Stimulated activated CD8-positive, alpha-beta memory T cell treated with anti-CD3 and anti-CD28 coated beads, Interleukin-4, amount 100 ng/mL, for 1 hour (primary cell): ENCODE measurements at places on chromosomes 5 and 9.

DNA sequence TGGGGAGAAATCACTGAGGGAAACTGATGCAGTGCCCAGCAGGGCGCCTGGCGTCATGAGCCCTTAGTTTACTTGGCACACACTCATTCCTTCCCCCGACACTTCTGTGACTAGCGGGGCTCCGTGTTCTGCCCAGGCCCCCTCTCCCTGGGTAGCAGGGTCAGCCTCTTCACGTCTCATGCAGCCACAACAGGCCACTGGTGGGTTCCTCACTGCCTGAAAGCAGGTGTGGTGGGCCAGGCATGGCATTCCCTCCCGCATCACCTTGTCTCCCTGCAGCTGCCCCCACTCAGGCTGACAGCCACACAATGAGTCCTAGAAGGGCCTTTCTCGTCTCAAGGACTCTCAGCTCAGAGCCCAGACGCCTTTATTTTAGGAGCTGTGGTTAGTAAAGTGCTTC, 51.1 kb upstream of the CPLX2 start:
- DNase-seq = no peak

GRCh38 chr5:160399402-160400353, at the start of gene FAM200C:
TSS of gene FAM200C (minus strand) at chr5:160400054. CDS start at chr5:160395490, 4,564 bp downstream.
- peak; percentile 30 for DNase-seq

DNA sequence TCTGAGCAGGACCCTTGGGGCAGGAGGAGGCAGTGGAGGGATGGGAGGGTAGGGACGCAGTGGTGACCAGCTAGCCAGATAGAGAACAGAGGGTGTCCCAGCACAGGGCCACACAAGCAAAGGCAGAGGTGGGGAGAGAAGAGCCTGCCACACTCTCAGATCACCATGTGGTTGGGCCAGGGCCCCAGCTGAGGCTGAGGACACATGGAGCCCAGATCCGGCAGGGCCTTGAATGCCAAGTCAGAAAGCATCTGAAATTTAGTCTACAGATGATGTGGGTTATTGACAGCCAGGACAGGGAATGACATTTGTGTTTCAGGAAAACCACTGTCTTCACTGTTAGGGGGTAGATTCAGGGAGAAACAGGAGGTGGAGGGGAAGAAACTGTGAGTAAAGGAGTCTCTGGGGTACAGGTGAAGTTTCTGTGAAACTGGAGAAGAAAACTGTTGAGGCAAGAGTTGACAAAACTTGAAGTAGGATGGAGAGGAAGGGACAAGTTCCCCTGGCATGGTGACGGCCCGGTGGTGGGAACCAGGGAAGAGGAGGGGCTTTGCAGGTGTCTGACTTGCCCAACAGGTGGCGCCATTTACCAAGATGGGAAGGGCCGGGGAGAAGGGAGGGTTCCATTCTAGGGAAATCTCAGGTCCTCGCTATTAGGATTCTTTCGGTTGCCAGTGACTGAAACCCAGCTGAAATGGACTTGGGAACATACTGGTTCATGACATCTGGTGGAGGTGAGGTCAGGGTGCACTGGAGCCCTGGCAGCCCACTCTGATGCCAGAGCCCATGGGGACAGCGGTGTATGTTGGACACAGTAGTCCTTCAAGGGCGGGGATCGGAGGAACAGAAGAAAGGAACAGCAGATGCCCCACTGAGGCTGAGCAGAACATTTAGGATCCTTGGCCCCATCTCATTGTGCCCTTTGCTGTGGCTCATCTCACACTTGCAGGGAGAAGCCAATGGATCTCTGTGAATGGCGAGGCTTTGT, 100.1 kb downstream of the KCNIP1 start:
- DNase-seq = no peak

DNA sequence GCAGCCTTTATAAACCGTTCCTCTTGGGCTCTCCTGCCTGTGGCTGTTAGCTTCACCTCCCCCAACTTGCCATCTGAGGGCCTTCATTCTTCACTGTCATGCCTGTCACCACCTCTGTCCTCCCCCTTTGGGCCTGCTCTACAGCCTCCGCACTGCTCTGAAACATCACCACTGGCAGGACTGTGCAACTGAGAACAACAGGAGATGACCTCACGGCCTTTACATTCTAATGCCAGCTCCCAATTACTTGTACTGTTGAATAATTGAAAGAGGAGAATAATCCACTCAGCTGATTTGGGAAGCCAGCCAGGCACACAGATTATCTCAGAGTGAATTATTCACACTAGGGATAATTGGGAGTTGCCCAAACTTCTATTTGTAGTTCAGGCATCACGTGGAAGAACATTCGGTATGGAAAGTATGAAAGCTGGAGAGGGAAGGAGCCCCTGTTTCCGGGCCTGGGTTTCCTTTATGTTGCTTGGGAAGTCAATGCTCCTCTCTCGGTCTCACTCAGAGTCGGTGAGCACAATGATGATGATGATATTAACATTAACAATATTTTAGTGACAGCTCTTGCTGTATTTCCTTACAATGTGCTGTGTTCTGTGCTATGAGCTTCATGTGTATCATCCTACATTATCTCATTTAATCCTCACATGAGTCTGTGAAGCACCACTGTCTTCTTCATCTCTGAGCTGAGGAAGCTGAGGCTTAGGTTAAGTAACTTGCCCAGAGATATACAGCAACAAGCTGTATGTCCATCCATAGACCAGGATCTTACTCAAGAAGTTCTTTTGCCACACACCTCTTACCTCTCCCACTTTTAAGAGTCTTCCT, 99.3 kb upstream of the LRRTM2 start:
- DNase-seq = no peak

DNA sequence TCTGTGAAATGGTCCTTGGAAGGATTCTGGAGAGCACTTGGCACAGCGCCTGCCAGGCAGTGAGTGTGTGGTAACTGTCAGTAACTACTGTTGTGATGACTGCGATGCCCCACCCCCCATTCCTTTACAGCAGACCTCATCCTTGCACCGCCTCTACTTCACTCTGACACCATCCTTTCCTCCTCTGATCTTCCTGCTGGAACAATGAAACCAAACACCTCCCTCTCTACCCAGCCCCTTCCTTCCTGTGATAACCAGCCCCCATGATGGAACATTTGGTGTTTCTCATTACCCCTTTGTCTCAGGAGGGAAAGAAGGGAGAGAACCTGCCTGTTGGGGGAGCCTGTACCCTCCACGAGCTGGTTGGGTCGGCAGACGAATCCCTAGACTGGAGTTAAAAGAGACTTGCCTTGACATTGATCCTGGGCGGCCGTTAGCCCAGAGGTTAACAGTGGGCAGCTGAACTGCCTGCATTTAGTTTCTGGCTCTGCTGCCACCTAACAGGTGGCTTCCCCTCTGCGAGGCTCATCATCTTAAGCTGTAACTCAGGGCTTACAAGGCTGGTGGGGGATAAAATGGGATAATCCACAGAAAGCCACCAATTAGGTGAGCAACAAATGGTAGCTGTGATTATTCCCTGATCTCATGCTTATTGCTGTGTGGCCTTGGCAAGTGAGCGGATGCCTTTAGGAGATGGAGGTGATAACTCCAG, 34.2 kb upstream of the GRPEL2 start:
- no peak for DNase-seq

GRCh38 chr5:3032513-3032912, 281.0 kb upstream of the IRX2 start:
- DNase-seq = no peak

GRCh38 chr9:22073349-22073748, 64.2 kb upstream of the CDKN2B start:
- no peak for DNase-seq

- DNase-seq = no peak
Observed at GRCh38 chr9:126114409-126114760, 212.2 kb upstream of the MVB12B start.

DNA sequence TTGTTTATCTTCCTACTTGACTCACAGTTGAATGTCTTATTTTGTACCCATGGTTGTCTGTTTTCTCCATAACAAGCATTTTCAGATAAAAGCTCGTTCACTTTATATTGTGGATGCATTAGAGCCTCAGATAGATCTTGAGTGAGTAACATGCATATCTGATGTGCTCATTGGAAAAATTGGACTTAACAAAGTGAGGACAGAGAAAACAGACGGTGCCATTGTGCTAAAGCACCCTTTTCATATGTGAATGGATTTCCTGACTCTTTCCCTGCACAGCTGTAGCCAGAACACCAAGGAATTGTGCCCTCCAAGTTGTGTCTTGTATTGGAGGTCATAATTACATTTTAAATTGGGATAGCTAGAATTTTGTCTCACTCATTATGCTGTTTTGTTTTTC, 325.8 kb upstream of the MEF2C start:
- no peak for DNase-seq

DNA sequence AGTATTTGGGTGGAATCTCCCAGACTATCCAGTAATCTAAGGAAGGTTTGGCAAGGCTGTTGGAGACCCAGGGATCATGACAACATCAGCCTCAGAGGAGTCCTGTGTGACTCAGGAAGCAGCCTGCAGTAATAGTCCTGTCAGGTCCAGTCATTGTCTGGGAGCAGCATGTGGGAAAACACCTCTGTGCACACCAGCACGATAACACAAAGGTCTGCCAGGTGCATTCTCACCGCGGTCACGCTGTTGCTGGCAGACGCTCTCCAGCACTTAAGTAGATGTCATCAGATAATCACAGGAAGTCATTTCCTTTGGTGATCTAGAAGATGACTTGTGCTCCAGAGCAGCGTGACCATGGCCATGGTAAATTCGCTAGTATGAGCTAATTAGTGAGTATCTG, 99.2 kb upstream of the IQGAP2 start:
- no peak for DNase-seq

- no peak for DNase-seq
Observed at GRCh38 chr5:136703706-136704105, 338.4 kb upstream of the TRPC7 start.
